Stimulated activated CD4-positive, alpha-beta T cell treated with anti-CD3 and anti-CD28 coated beads, Interleukin-1b, Interleukin-23, amount 100 ng/mL, for 48 hours (primary cell): ENCODE measurements at places on chromosomes 12 and 14.

DNA sequence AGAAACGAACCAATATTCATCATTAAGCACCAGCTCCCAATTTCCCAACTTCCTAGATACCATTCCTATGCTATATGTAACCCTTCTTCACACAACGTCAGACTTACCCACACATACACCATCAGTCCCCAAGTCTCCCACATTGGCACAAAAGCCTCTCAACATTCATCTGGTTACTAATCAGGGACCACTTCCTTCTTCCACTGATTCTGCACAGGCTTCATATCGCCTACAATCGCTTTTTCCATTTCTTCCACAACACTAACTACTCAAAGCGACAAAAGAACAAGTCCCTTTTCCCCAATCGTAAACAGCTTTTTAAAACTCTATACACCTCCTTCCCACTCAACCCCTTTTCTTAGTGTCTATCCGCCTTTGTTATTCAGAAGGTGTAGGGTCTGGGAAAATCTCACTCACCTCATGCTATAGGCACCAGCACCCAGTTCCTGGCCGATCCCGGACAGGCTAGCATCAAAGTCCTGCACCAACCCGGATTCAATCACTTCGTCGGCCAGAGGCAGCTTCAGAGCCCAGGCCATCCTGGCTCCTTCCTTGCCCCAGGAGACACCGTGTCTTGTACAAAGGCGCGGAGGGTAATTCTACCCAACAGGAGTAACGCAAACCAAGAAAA, 936 bp downstream of the TFCP2 start:
- DNase-seq = no peak

- no peak for DNase-seq
These were observed 22.5 kb upstream of the GSG1 start for GRCh38 chr12:13125996-13126395.

GRCh38 chr14:56057767-56058166, 60.4 kb upstream of the PELI2 start:
- no peak for DNase-seq

GRCh38 chr12:94628369-94628768, 22.0 kb downstream of the TMCC3 start:
- DNase-seq = no peak

GRCh38 chr14:102898298-102898697, 24.2 kb upstream of the AMN start:
- DNase-seq = no peak

DNA sequence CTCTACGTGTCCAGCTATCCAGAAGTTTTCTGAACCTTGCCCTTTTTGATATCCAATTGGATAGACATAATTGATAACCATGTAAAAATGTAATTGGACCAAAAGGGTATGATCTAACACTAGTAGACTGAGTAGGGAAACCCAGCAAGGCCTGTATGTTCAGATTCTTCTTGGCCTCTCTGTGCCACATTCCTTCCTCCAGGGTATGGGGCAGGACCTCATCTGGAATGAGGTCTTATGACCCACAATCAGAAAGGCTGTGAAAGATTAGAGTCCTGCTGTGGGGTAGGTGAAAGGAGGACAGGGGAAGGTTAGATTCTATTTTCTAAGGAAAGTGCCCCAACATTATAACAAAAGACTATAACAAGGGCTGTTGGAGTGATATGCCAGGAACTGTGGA, 51.3 kb upstream of the A2ML1 start:
- DNase-seq = no peak

DNA sequence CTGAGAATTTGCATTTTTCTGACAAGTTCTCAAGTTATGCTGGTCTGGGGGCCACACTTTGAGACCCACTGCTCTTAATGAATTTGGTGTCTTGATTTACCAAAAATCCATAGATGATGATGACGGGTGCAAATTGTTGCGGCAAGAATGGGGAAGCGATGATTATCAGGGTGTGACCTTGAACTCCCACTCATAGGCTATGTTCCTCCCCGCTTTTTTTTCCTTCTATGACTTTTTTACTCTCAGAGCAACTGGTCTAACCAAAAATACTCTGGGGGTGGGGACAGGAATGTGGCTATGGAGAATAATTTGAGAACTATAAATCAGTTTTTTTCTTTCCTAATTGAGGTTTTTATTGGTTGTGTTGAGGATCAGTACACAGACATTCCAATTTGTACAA, 83.6 kb downstream of the PPFIBP1 start:
- no peak for DNase-seq

DNA sequence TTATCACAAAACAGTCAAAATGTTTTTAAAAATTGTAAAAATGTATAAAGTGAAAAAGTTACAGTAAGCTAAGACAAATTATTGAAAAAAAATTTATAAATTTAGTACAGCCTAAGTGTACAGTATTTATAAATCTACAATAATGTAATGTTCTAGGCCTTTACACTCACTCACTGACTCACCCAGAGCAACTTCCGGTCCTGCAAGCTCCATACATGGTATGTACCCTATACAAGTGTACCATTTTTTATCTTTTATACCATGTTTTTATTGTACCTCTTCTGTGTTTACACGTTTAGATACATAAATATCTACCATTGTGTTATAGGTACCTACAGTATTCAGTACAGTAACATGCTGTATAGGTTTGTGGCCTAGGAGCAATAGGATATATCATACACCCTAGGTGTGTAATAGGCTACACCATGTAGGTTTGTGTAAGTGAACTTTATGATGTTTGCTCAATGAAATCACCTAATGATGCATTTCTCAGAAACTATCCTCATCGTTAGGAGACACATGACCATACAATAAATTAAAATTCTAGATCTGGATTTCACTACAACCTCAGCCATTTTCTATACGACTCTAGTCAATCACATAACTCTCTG, 66.8 kb downstream of the TXNDC16 start:
- DNase-seq = no peak
